ENCODE measurements at places on chromosomes 16 and 17.

DNA sequence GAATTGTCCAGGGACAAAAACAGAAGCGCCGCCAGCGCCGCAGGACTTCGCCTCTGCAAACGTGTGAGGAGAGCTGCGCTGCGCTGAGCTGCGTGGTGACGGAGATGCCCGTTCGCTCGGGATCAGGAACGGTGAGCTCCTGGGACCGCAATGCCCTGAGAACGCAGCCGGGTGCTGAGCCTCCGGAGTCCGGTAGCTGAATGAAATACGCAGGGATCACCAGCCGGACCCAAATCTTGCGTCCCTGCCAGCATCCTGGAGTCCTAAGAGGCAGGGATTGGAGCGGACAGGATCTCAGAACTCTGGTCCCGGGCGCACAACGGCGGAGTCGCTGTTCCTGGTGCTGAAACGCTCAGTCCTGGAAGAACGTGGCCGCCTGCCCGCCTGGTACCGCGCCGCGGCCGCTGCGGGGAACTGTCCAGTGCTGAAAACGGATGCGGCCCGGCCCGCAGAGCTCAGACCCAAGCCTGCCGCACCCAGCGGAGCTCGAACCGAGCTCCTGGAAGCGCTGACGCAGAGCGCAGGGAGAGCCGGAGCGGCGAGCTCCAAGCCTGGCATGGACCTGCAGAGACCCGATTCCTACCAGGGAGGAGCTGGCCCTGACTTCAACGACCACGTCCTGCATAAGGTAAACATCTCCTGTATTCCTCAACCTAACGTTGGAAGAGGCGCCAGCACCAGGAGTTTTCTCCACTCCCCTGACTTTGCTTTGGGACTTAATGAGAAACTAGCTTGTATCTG, 41.5 kb downstream of the CD300LF start:
- peak; percentile 95 for DNase-seq

DNA sequence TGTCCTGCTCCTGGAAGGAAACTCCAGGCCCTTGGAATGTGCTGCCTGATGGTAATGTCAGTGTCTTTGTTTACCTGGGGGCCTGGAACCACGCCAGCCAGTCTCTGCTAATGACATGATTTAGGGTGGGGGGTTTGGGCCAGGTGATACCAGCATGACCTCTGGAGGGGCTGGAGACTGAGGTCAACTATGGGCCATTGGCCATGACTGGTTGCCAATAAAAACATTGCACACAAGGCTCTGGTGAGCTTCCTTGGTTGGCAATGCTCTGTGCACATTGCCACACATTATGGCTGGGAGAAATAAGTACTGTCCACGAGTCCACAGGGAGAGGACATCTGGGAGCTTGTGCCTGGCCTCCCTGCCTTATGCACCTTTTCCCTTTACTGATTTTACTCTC, 52.5 kb downstream of the LITAF start:
- no peak for DNase-seq

- no peak for DNase-seq
These were observed 13.1 kb upstream of the CYB5B start for GRCh38 chr16:69411064-69411985.

GRCh38 chr17:72476575-72476986, 355.8 kb downstream of the SOX9 start:
- no peak for DNase-seq

GRCh38 chr16:2148714-2149629, 547 bp downstream of the RAB26 start:
- DNase-seq: no peak
